Stimulated activated CD4-positive, alpha-beta T cell treated with anti-CD3 and anti-CD28 coated beads, Interleukin-15, amount 100 ng/mL, for 1 hour (primary cell): ENCODE measurements at places on chromosomes 6 and 20.

DNA sequence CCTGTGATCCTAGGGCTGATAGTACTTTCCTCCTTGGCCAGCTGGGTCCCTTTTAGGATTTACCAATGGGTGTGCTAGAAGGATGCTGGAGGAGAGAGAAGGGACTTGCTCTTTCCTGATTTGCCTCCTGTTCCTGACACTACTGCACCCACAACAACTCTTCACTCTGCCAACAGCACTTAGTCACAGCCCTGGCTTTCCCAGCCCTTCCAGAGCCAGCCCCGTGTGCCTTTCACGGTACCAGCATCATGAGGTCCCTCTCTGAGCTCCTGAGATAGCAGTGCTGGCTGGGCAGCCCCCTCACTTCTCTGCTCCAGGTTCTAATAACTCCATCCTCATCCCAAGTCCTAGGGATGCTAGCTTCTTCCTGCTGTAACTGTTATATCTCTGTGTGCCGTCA is 80.9 kb downstream of the DNAH8 start:
- no peak for DNase-seq

DNA sequence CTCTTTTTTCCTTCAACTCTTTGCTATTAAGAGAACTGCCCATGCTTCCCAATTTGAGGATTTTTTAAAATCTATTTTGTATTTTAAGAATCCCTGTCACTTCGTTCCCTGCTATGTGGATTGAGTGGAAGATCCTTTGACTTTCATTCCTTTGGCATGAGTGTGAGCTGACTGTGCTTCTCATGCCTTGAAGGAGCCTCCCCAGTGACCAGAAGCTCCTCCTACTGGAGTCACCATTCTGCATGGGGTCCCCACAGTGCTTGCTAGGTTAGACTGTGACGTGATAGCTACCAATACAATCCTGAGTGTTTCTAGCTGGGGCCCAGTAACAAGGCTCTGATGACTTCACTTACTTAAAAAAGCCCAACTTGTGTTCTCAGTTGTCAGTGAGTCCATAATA is 104.4 kb upstream of the LAMP5 start:
- DNase-seq = no peak

DNA sequence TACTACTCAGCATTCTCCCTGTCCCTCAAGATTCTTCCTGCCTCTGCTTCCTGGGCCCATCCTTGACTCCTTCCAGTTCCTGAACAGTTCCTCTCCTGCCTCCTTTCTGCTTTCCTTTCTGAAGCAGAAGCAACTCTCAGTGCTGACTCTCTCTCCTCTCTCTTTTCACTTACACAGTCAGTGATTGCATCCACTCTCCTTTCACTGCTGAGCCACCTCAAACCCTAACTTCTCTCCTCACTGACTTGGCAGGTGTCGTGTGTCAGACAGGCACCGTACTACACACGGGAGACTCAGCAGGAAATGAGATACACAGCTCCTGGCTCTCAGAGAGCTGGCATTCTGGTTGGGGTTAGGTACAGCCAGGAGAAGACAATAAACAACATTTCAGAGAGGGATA is 5.6 kb downstream of the ABHD16A start:
- DNase-seq = no peak

GRCh38 chr6:13307508-13307995 is 20.8 kb downstream of the TBC1D7 start:
- no peak for DNase-seq

DNA sequence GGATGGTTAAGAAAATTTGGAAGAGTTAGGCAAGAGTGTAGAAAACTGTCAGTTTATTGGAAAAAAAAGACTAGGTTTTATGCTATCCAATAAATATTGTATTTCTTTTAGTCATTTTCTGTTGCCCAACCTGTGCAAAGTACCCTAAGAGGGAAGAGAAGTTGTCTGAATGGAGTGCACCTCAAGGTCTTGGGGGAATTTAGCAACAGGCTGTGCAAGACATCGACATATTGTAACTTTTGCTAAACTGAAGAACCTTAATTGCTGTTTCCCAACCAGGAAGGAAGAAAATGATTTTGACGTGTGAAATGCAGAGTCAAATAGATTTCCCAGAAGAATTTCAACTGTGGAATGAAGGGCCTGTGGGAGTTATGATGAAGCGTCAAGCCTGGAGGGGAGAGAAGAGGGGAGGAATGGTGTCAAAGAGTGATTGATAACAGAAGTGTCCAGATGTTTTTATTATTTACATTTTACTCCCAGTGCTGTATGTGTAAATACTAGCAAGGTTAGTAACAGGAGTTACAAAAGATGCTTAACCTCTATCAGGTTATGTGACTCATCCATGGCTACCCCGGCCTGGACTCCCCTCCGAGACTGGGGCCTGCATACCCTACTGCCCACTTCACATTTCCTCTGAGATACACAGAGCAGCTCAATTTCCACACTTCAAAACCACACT is 246.8 kb downstream of the MYLK4 start:
- no peak for DNase-seq

- DNase-seq = no peak
These were observed 17.4 kb upstream of the PLCB4 start for GRCh38 chr20:9051508-9051907.

GRCh38 chr6:13865141-13865540 is 50.8 kb upstream of the MCUR1 start:
- DNase-seq = no peak

GRCh38 chr6:6880745-6881437 is 226.9 kb upstream of the RREB1 start:
- no peak for DNase-seq

- no peak for DNase-seq
These were observed 233.6 kb downstream of the TPBG start for GRCh38 chr6:82597201-82597600.

- DNase-seq = no peak
These were observed 47.9 kb downstream of the BLTP3A start for GRCh38 chr6:34839666-34840352.

DNA sequence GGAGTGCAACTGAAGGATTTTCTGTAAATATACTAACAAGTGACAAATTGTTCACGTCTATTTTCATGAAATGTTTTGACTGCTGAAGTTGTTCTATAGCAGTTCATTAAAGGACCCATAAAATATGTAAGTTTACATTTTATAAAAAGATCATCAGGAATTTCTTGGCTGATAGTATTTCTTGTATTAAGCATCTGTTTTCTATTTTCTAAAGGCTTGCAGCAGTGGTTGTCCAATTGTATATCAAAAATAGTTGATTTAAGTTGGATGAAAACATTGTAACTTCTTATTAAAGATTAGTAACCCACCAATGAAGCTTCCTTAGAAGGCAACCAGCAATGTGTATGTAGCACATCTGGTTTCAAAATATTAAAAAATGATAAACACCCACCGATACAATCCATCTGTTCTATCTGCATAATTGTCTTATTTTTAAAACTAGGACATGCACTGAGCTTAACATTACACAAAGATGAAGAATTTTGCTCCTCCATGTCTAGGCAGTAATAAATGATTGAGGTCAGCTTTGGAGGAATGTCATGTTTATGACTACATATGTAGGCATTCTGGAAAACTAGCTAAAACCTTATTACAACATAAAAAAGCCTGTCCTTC is 301.3 kb upstream of the TCF21 start:
- DNase-seq = no peak

- no peak for DNase-seq
These were observed 36.3 kb upstream of the ADGRG6 start for GRCh38 chr6:142265476-142265875.
